Naive thymus-derived CD4-positive, alpha-beta T cell (primary cell): ENCODE measurements at places on chromosomes 3 and 15. TPM values are rescaled to one million over a fixed set of nuclear protein-coding genes. Genes with fewer than 3 reads are reported as not detected.

GPR156 gene
- not detected in 2 replicates for total RNA-seq

DNA sequence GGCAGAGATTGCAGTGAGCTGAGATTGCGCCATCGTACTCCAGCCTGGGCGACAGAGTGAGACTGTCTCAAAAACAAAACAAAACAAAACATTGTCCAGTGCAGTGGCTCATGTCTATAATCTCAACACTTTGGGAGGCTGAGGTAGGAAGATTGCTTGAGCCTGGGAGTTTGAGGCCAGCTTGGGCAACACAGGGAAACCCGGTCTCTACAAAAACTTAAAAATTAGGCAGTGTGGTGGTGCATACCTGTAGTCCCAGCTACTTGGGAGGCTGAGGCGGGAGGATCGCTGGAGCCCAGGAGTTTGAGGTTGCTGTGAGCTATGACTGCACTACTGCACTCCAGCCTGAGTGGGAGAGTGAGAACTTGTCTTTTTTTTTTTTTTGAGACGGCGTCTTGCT lies 27.2 kb upstream of the MOBP start:
- no peak overlapping the region for H3K4me3 ChIP-seq
- H3K4me1 ChIP-seq: no peaks in the 10 kb centered on the region
- no peaks in the 10 kb centered on the region for H3K27me3 ChIP-seq
- H3K27ac ChIP-seq: no peak overlapping the region

GRCh38 chr3:30895329-30895728 lies 868 bp upstream of the GADL1 start:
- H3K36me3 ChIP-seq: no peaks in the 10 kb centered on the region
- no peak overlapping the region for H3K27ac ChIP-seq
- H3K4me1 ChIP-seq: peaks cover 9% of the 10 kb centered on the region
- H3K4me3 ChIP-seq: no peak overlapping the region

FOXL2 gene
- not detected in 2 replicates for total RNA-seq

GRCh38 chr3:178663201-178663934 lies 127.1 kb downstream of the KCNMB2 start:
- H3K4me3 ChIP-seq: no peak overlapping the region
- no peaks in the 10 kb centered on the region for H3K4me1 ChIP-seq
- no peaks in the 10 kb centered on the region for H3K27me3 ChIP-seq
- no peak for DNase-seq
- H3K36me3 ChIP-seq: no peaks in the 10 kb centered on the region

GRCh38 chr3:194321693-194322640 lies 29.2 kb downstream of the CPN2 start:
- DNase-seq: no peak
- no peak overlapping the region for H3K27ac ChIP-seq
- peaks cover 9% of the 10 kb centered on the region for H3K4me1 ChIP-seq
- no peaks in the 10 kb centered on the region for H3K27me3 ChIP-seq

DNA sequence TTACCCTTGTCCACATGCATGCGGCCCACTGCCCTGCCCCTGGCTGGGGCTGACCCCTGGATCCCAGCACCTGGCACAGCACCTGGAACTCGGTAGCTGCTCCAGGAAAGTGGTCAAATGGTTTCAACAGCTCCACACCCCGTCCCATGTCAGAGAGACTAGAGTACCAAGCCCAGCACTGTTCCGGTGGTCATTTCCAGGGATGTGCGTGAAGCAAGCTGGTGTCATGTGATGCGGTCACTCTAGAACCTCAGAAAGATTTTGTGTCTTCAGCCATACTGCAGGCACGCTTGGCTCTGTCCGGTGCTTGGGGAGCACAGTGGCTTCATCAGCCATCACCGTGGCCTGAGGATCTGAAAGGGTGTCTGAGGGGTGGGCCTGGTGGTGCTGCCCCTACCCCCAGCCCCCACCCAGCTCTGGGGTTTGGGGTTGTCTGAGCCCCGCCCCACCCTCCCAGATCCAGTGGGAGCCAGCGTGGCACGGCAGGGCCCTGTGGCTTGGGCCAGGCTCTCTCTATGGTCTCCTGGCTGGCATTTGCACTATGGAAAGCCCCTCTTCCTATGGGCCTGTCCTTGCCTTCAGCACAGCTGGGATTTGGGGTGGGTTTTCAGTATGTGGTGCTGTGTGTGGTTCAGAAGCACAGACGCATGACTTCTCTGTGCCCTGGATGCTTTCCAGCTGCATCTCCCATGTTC lies 15.3 kb downstream of the APBA2 start:
- no peak overlapping the region for H3K27ac ChIP-seq
- no peaks in the 10 kb centered on the region for H3K36me3 ChIP-seq
- no peak overlapping the region for H3K4me3 ChIP-seq
- H3K4me1 ChIP-seq: no peaks in the 10 kb centered on the region
- H3K27me3 ChIP-seq: no peaks in the 10 kb centered on the region

DNA sequence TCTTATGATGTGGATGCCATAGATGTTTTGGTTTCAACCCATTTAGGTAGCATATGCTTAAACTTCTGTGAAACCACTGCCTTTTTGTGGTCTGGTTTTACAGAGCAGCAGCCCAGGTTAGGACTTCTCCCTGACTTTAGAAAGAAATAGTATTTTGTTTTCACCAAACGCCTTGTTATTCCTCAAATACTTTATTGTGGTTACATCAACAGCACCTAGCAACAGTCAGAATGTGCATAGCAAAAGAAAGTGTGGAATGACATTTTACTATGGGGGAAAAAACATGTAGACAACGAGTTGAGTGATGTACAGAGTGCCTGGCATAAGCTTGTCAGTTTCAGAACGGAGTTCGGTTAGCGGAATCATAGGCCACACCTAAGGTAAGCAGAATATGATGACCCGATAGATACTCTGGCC lies 159.2 kb downstream of the TPRG1 start:
- no peak for DNase-seq
- peaks cover 38% of the 10 kb centered on the region for H3K4me1 ChIP-seq
- no peaks in the 10 kb centered on the region for H3K36me3 ChIP-seq
- peak overlapping the region; percentile 18 for H3K4me3 ChIP-seq
- no peak overlapping the region for H3K27ac ChIP-seq

DNA sequence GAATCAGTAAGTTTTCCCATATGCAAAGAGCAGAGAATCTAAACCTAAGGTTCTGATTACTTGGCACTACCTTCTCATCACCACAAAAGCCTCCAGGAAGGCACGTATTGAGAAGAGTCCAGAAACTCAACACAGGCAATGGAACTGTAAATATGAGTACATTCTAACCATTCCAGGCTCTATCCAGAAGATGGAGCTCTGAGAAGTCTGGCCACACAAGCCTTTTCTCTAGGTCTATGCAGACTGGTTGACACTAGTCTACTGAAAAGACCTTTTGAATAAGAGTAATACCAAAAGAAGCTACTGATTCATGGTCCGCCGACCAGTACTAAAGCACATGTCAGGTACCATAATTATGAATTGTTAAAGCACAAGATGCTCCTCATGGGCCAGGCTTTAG lies 12.2 kb upstream of the NCKIPSD start:
- H3K4me1 ChIP-seq: peaks cover 8% of the 10 kb centered on the region
- no peak for DNase-seq
- no peak overlapping the region for H3K4me3 ChIP-seq
- no peaks in the 10 kb centered on the region for H3K27me3 ChIP-seq
- H3K27ac ChIP-seq: no peak overlapping the region

SMCO1 gene
- not detected for total RNA-seq

GRCh38 chr3:165185707-165186327 lies 10.4 kb downstream of the SLITRK3 start:
- H3K36me3 ChIP-seq: no peaks in the 10 kb centered on the region
- H3K27me3 ChIP-seq: no peaks in the 10 kb centered on the region
- no peak overlapping the region for H3K27ac ChIP-seq
- no peaks in the 10 kb centered on the region for H3K4me1 ChIP-seq
- DNase-seq: peak; percentile 18
- H3K4me3 ChIP-seq: no peak overlapping the region

- no peaks in the 10 kb centered on the region for H3K4me1 ChIP-seq
- H3K4me3 ChIP-seq: no peak overlapping the region
- DNase-seq: no peak
- no peak overlapping the region for H3K27ac ChIP-seq
These were observed 211.5 kb upstream of the SEMA6D start for GRCh38 chr15:47505712-47506328.

- no peaks in the 10 kb centered on the region for H3K36me3 ChIP-seq
- H3K4me1 ChIP-seq: no peaks in the 10 kb centered on the region
- H3K27me3 ChIP-seq: no peaks in the 10 kb centered on the region
- H3K27ac ChIP-seq: no peak overlapping the region
- H3K4me3 ChIP-seq: no peak overlapping the region
These were observed 531.3 kb upstream of the MCTP2 start for GRCh38 chr15:93700051-93700450.

ZNF639 gene
- total RNA-seq: 41.7 TPM

DNA sequence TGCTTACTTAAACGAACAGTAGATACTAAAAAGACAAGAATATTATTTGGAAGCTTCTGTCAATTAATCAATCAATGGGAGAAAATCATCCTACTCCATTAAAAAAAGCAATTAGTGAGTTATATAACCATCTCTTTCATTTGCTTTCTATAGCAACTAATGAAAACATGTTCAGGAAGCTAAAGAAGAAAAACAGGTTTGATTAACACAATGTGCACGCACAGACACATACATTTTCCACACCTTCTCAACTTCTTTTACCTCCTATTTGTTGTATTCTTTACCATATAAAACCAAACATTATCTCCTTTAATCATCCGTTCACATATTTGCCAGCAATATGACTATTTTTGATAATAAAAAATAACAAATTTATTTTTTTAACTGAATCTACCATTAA lies 111.3 kb downstream of the GBE1 start:
- no peak overlapping the region for H3K4me3 ChIP-seq
- no peak overlapping the region for H3K27ac ChIP-seq
- no peaks in the 10 kb centered on the region for H3K27me3 ChIP-seq
- no peaks in the 10 kb centered on the region for H3K4me1 ChIP-seq

GOLGA6L7 gene
- not detected for total RNA-seq

DNA sequence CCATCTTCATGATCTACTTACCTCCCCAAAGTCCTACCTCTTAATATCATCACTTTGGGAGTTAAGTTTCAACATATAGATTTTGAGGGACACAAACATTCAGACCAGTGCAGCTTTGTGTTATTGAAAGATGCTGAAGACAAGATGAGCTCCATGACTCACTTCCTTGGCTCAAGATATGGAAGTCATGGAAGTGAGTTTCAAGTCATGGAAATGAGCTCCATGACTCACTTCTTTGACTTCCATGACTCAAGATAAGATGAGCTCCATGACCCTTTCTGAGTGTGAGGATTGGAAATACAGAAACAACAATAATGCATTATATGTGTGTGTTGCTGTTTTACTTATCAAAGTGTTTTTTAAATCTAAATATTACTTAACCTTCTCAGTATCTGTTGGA lies 170.2 kb upstream of the TPRG1 start:
- H3K27ac ChIP-seq: no peak overlapping the region
- H3K4me1 ChIP-seq: no peaks in the 10 kb centered on the region
- DNase-seq: no peak
- H3K27me3 ChIP-seq: no peaks in the 10 kb centered on the region
